ENCODE measurements at places on chromosomes 13 and 19. TPM values are rescaled to one million over a fixed set of nuclear protein-coding genes. Genes with fewer than 3 reads are reported as not detected.

ZNF560 gene
- total RNA-seq = 13.1 TPM

CRX gene
- 0.55 TPM for total RNA-seq

TEKTIP1 gene
- total RNA-seq = 35.8 TPM

CEACAM7 gene
- 0.19 TPM for total RNA-seq

FREM2 gene
- total RNA-seq = 4.4 TPM

FPR3 gene
- total RNA-seq = 1.6 TPM

- DNase-seq = no peak
These were observed 14.4 kb downstream of the EVI5L start for GRCh38 chr19:7844405-7844804.

DNA sequence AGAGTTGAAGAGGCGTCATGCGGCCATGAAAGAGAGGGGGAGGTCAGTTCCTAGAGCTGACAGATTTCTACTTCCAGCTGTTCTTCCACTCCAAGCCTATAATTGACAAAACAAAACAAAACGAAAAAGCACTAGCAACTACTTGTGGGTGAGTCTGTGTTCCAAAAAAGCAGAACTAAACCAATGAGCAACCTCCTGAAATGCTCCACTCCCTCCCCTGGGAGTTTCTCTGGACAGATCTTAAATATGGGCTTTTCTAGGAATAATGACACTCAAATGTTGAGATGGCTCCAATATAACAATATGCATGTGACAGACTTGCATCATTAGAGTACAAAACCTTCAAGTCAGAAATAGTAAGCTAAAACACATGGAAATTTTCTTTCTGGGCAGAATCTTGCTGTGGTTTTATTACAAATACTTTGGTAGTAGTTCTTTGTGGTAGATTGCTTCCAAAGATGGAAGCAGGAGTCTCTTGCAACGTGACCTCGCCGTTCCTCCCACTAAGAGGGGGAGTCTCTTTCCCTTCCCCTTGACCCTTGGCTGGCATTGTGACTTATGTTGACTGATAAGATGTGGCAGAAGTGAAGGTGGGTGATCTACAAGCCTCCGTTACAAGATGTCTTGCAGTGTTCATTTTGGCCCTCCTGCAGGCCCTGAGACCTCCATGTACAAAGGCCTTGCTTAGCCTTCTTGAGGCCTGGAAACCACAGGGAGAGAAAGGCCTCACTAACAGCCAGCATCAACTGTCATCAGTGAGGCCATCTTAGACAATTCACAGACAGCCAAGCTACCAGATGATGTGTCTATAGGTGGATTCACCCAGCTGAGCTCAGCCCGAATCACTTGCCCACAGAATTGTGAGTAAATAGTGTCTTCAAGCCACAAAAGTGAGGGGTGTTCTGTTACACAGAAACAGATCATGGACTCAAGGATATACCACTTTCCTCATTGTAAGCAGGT lies 173.1 kb upstream of the RFC3 start:
- no peak for DNase-seq

DNA sequence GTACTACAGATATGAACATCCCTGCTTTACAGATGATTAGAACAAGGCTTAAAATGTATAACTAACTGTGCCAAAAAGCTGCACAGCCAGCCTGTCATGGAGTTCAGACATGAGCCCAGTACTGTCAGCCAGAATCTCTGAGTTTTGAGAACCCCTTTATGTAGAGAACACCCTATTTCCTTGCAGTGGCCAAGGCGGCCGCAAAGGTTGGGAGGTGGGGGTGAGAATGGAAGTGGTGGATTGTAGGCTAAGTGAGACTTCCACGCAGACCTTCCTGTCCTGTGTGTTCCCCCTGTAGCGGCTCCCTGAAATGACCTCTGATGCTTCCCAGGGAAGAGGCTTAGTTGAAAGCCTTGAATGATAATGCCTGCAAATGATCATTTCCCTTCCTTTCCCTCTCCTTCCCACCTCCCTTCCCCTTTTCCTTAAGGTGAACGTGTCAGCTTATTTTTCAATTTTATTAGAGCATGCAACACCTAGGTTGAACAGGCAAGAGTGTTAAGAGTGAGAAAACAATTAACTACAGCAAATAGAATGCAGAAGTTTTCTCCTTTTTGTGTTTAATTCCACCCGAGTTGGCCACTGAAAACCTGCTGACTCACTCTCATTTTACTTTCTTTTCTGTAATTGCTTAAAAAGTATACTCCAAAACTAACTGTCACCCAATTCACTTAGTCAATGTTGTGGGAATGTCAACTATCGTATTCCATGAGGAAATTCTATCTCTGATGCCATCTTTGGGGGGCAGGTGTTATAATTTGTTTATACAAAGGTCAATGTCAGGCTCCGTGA lies 167.0 kb upstream of the EDNRB start:
- no peak for DNase-seq

DNA sequence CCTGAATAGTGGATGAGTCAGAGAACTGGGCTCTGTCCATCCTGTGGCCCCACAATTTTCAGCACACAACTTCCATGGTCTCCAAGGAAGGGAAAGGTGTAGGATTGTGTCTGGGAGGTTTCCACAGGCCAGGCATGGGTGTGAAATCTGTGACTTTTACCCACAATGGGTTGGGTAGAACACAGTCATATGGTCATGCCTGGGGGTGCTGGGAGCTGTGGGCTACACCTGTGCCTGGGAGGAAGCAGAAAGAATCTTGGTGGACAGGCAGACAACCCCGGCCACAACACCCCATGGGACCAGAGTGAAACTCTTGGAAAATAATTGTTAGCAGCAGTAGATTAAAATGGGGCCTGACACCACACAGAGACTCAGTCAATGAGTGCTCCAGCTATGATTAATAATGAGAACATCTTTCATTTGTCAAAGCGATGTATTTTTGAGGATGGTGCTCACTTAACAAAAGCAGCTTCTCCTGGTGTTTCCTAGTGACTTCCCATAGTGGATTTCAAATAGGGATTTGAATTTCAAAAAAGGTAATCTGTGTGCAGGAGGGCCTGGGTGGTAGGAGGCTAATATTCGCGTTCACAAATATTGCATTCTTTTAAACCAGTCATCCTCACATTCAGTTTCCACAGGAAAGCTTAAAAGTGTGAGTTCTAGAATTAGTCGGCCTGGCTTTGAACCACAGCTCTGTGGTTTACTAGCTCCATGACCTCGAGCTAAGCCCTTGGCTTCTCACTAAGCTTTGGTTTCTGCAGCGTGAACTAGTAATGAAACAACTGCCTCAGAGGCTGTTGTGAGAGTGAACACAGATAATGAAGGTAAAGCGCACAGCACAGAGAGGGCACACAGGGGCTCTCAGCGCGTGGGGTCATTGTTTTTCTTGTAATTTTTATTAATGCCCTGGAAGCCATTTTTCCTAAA lies 89.3 kb upstream of the UQCRFS1 start:
- DNase-seq = no peak

DNA sequence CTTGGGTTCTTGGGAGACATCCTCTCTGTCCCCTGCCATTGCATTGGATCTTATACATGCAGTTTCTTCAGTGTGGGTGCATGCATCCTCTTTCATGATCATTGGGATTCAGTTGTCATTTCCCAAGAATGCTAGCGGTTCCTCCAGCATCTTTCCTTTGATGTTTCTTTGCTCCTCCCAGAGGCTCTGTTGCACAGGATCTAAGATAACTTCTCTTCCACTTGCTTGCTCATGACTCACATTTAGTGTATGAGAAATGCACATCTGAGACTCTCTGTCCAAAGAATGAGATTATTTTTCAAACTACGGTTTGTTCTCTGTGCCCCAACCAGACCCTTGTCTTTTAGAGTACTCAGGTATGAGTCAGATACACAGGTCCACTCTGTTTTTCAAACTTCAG lies 197.1 kb downstream of the NDFIP2 start:
- DNase-seq = no peak

DNA sequence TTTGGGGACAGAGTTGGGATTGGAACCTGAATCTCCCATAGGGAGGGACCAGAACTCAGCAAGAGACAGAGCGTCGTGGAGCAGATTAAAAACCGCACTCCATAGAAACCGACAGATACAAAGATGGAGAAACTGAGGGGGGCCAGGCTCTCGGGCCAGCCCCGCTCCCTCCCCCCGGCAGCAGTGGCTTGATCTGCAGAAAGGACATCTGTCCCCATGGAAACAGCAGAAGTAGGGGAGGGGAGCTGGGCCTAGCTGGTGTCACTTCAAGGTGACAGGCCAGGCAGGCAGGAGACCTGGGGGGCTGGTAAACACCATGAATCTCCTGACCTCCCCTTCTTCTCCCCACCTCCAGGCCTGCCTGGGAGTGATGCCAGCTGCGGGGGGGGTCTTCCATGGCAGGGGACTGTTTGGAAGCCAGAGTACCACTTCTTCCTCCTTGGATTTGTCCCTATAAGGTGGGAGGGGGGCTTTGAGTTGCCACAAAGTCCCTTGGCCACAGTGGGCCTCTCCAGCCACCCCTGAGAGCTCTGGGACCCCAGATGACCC lies 10.9 kb downstream of the TMIGD2 start:
- DNase-seq = no peak

- DNase-seq = no peak
These were observed 17.7 kb downstream of the TMEM272 start for GRCh38 chr13:51827254-51827653.

DNA sequence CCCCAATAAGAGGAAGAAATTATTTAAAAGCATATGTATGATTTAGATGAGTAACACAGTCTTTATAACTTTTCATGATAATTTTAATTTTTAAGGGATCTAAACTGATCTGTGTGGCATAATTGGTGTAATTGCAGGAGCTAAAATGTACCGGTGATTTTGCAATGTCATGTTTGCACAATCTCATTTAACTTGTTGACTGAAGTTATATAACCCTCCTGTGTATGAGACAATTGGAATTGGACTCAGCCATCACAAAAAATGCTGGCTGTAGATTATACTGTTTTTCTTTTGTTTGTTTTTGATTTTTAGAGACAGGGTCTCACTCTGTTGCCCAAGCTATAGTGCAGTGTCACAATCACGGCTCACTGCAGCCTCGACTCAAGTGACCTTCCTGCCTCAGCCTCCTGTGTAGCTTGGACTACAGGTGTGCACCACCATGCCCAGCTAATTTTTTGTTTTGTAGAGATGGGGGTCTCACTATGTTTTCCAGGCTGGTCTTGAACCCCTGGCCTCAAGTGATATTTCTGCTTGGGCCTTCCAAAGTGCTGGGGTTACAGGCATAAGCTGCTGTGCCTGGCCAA lies 26.1 kb downstream of the FGF9 start:
- no peak for DNase-seq

DNA sequence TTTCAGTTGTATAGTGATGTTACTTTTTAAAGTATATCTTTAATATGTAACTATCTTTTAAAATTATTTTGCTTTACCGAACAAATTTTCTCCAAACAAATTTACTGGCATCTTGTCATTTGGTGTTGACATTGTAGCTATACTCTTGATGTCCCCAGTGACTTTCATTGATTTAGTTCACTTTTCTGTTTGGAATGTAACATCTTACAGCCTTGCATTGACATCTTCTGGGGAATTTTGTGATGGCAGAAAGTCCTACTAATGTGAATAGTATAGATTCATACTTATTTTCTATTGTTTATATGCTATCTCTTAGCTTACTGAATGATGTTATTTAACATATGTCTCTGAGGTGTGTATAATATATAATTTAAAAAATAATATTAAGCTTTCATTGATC lies 800.9 kb upstream of the ATXN8OS start:
- DNase-seq = no peak

GRCh38 chr13:87533776-87534175 lies 137.4 kb upstream of the SLITRK5 start:
- DNase-seq = no peak

DNA sequence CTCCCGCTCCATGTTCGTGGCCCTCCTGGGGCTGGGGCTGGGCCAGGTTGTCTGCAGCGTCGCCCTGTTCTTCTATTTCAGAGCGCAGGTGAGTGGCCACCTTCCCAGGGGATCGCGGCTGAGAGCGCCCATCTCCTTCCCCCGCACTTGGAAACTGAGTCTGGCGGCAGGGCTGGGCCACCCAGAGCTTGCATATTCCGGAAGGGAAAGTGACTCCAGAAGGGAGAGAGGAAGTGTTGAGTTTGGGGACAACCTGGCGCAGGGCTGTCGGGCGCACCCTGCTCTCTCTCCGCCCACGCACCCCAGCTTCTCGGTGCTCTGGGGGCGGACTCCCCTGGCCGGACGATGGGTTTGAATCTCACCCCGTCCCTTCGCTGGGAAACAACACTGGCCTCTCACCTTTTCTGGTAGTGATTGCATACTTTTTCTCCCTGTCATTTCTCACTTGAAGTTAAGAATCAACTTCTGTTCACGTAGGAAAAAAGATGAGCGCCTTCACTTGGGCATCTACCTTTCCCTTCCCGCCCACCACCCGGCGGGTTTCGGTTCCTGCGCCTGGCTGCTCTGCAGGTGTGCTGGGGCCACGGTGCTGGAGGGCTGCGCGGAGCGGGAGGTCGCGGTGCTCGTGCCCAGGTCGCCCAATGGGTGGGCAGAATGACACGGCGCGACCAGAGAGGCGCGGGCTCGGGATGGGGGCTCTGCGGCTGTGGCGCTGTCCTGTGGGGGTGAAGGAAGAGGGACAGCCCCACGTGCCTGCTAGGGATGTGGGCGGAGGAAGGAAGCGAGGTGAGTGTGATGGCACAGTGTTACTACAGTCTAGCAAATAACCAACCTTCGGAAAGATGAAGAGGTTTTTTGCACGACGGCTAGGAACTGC lies 721 bp downstream of the TNFSF11 start:
- DNase-seq = no peak

GRCh38 chr13:111131048-111131447 lies 15.9 kb downstream of the ARHGEF7 start:
- DNase-seq = no peak

GRCh38 chr13:65856431-65856830 lies 1373.7 kb downstream of the PCDH9 start:
- no peak for DNase-seq

- DNase-seq = no peak
These were observed 1135.0 kb downstream of the SLITRK1 start for GRCh38 chr13:82747291-82747690.

DNA sequence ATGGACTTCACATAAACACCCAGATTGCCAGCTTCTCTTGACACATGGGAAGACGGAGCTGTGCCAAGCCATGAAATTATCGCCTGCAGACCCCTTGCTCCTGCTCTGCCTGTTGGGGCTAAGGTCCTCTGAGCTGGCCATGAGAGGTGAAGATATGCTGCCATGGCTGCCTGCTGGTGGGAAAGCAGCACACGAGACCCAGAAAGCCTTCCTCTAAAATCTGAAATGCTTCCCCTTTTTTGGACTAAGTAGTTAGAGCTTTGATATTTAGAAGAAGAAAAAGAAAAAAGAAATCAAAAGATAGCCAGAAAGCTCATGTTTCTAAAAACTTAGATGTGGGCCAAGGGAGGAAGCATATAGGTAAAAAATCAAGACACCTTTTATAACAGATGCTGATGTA lies 11.2 kb downstream of the WDFY2 start:
- DNase-seq = no peak

- DNase-seq = no peak
These were observed 113.0 kb downstream of the UFM1 start for GRCh38 chr13:38462605-38463004.

- no peak for DNase-seq
These were observed 1.1 kb downstream of the ARL11 start for GRCh38 chr13:49629196-49629938.

DNA sequence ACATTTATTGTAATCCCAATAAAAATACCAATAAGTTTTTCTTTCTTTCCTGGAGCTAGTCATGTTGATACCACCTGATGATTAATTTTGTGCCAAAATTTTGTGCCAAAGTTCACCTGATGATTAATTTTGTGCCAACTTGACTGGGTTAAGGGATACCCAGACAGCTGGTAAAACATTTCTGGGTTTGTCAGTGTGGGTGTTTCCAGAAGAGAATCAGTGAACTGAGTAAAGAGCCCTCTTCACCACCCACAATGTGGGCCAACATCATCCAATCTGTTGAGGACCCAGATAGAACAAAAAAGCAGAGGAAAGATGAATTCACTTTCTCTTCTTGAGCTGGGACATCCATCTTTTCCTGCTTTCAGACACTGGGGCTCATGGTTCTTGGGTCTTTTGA lies 292.9 kb downstream of the LMO7 start:
- no peak for DNase-seq
